ENCODE measurements at places on chromosomes 1 and 21.

DNA sequence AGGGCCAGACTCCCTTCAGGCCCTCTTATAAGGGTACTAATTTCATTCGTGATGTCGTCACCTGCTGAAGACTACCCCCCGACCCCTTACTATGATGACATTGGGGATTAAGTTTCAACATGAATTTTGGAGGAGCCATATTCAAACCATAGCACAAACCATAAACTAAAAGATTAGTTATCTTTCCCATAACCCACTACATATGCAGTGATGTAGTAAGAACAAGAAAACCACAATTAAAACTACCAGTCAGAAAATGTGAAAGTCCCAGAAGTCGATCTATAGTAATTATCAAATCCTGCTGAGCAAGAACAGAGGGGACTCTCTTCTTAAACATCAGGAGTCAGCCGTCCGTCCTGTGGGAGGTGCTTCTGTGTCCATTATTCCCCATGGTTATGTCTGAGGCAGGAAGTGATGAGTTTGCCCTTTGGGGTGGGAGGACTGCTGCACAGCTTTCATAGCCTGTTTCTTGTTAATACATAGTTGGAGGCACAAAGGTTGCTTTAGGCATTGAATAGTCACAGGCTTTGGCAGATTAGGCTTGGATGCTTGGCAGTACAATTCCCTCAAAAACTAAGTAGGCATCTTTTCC is 35.9 kb upstream of the PTGFRN start:
- DNase-seq = no peak

DNA sequence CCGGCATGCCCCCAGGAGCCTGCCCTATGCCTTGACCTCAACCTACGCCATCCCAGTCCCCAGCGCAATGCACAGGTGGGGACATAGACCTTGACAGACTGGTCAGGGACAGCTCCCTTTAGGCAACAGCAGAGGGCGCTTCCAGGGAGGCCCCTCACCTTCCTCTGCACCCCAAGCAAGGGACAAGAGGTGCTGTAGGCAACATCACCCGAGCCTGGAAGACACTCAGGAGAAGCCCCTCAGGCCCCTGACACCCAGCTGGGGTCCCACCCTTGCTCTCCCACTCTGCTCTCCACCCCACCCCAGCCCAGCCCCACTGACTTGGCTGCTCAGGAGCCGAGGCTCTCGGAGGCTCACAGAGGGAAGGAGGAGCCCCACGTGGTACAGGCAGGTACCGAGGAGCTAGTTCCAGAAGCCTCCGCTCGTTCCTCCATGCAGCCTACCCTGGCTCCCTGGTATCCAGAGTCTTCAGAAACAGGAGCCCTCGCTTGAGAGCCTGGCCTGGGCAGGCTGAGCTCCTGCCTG is 2.4 kb upstream of the WNT3A start:
- peak; percentile 56 for DNase-seq

DNA sequence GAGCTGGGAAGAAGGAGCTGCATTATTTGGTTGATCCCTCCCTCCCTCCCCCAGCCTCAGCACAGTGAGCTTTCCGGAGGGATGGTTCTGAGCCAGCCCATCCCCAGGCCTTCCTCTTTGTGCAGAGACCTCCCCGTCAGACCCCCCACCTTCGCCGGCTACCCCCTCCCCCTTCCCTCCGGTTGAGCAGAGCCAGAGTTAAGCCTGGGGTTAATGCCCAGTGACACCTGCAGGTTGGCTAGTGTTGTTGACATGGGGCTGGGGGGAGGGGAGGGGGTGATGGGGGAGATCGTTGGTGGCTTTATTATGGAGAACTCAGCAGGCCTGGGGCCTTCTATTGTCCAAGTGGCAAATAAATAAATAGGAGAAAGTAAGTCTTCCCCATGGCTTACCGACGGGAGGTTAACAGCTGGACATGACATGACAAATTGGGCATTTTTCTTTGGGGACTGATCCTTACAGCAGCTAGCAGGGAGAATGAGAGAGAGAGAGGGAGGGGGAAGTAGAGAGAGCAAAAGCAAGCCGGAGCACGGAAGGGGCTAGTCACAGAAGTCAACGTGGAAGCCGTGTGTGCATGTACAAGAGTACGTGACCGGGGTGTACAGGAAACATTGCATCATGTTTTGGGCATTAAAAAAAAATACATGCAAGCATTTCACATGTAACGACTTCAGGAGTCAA is 131.1 kb downstream of the TMEM53 start:
- DNase-seq = peak; percentile 89

- DNase-seq = no peak
Observed at GRCh38 chr1:51285055-51285454, 45.3 kb downstream of the TTC39A start.

- DNase-seq = no peak
Observed at GRCh38 chr1:91697416-91697815, 188.5 kb downstream of the TGFBR3 start.

GRCh38 chr1:53593758-53594380 is 134.7 kb downstream of the DMRTB1 start:
- DNase-seq = peak; percentile 92

DNA sequence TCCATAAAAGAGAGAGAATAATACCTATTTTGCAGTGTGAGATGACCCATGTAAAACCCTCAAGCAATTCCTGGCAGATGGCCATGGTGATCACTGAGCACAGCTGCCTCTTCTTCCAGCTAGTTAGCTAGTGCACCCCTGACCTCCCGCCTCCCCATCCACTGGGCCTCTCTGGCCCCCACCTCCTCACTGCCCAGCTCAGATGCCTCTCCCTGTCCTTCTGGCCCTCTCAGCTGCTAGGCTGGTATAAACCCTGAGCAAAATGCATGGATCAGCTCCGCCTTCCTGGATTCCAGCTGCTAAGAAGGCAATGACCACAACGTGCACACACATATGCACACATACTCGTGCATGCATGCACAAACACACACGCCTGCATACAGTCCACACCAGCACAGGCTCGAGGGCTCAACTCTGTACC is 117.2 kb downstream of the DMRTB1 start:
- no peak for DNase-seq

DNA sequence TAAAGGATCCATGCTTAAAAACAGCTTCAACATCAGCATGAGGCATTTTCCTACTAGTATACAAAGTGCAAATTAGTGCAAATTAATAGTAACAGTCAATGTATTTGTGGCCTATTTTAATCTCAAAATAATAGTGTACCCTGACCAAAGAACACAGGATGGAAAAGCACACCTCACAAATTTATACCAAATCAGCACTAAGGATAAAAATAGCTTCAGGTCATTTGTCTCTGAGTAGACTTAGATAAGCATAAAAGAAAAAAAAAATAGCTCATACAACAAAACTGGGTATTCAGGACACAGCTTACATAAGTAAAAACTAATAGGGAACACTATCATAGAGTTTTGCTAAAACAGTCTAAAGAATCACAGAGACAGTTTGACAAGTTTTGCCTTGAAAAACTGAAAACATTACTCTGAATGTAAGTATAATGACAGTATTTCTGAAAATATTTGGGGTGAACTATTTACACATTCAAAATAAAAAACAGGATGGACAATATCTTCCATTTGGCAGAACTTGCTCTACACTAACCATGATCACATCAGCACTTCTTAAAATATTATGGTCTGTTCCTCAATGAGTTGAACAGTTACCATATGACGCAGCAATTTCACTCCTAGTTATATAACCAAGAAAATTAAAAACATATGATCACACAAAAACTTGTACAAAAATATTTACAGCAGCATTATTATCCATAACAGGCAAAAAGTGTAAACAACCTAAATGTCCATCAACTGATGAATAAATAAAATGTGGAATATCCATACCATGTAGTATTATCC is 46.3 kb downstream of the RNF115 start:
- no peak for DNase-seq

- DNase-seq = no peak
Observed at GRCh38 chr1:97010566-97011264, 289.1 kb downstream of the PTBP2 start.

DNA sequence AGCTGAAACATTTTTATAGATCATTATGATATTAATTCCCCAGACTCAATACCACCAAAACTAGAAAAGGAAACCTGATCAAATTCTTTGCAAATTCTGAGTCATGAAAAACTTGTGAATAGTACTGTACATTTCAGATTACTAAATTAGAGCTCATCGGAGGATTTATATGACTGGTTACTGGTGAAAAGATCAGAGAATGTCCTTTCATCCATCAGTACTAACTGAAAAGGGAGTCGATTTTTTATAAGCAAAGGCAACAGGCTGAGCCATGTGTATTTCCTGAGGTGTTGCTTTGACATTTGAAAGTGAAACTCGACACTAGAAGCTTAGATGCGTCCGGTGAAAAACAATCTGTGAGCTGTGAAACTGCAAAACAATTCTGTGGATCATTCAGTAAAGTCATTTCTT is 155.7 kb downstream of the TNFSF18 start:
- DNase-seq = no peak

GRCh38 chr1:78045926-78046778 is at the start of gene GIPC2:
Gene GIPC2, plus strand, starts transcription at chr1:78045966. Its CDS starts 129 bp downstream, at chr1:78046095.
- peak; percentile 55 for DNase-seq

DNA sequence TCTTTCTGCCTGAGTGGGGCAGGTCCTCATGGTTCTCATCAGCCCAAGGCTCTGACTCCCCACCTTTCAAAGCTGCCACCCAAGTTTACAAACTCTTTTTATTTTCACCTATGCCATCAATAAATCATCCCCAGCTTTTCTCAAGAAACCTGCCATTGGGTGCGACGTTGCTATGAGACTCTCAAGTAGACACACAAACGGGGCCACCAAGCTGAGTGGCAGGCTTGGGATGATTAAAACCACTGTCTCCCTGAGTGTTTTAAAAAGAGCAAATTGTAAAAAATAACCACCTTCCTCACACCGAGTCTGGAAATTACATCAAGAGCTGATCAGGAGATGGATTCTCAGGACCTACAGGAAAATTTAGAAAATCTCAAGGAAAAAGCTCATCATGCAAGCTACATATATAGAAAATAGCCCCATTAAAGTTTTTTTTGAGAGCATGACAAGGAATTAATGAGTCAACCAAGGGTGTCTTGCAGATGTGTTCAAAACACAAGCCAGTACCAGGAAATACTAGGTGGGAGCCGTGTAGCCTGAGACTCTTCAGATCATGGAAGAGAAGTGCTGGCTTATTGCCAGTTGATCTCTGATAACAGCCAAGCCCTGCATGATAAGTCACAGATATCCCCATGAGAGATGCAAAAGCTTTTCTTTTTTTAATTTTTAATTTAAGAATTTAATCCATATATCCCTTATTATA is 158.4 kb upstream of the BACE2 start:
- DNase-seq = no peak

- DNase-seq = peak; percentile 56
Observed at GRCh38 chr1:1144122-1144842, 28.4 kb upstream of the C1orf159 start.

DNA sequence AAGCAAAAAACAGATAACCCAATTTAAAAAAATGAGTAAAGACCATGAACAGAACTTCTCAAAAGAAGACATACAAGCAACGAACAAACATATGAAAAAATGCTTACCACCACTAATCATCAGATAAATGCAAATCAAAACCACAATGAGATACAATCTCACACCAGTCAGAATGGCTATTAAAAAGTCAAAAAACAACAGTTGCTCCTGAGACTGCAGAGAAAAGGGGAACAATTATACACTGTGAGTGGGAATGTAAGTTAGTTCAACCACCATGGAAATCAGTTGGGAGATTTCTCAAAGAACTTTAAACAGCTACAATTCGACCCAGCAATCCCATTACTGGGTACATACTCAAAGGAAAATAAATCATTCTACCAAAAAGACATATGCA is 131.6 kb downstream of the PTGER3 start:
- DNase-seq = no peak

DNA sequence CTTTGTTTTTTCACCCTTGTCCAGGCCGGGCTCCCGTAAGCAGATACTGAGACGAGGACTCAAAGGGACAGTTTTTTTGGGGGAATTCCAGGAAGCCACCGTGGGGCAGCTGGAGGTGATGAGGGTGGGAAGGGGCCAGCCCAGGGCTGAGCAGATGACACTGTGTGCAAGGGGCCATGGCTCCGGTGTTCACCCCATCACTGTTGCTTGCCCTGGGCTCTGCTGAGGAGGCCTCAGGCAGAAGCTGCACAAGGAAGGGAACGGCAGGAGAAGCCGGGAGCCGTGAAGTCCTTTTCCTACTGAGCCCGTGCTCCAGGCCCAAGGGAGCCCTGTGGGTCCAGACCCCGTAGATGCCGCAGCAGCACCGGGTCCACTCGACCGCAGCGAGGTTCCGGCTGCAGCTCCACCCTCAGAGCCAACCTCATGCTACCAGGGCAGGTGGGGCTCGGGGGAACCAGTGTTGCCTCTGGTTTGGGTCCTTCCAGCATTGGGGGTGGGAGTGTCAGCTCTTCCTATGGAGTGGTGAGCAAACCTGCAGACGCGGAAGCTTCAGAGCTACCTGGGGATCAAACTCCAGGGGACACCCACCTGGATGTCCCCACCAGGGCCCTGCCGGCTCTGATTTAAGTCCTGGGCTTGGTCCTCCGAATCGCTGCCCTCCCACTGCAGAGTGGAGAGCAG is 4.3 kb upstream of the CALML6 start:
- DNase-seq = no peak

GRCh38 chr1:38571726-38572125 is 287.8 kb downstream of the RRAGC start:
- no peak for DNase-seq

- no peak for DNase-seq
Observed at GRCh38 chr21:29748391-29749167, 191.2 kb downstream of the GRIK1 start.

GRCh38 chr21:27761623-27762022 is 794.7 kb upstream of the ADAMTS5 start:
- no peak for DNase-seq

DNA sequence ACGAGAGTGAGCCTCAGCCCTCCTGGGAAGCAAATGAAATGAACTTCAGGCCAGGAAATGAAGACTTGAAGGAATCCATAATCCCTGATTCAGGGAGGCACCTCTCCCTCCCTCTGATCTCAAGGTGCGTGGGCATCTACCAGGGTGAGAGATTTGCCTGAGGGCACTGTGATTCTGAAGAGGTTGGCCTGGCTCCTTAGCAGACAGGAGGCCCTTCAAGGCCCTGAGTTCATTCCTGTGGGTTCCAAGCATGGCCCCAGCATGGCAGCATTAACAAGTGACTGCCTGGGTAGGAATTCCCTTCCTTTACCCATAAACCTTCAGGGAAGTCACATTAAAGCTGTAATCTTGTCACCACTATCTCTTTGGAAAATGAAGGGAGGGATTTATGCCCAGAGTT is 29.8 kb upstream of the IFNGR2 start:
- no peak for DNase-seq

DNA sequence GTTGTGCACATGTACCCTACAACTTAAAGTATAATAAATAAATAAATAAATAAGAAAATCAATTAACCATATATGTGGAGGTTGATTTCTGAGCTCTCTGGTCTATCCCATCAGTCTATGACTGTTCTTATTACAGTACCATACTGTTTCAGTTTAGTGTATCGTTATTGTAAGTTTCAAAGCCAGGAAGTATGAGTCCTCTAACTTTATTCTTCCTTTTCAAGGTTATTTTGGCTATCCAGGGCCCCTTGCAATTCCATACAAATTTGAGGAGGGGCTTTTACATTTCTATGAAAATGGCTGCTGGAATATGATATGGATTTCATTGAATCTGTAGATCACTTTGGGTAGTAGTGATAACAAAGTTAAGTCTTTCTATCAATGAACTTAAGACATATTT is 96.9 kb upstream of the BCL9 start:
- no peak for DNase-seq

- DNase-seq = no peak
Observed at GRCh38 chr21:32391755-32392154, 1.1 kb downstream of the URB1 start.

GRCh38 chr1:213008564-213008963 is 7.1 kb downstream of the ANGEL2 start:
- DNase-seq = no peak

GRCh38 chr1:245606157-245606725 is 451.5 kb downstream of the KIF26B start:
- DNase-seq = peak; percentile 60
